D721Med (cell line): ENCODE measurements at places on chromosomes 1 and 21.

DNA sequence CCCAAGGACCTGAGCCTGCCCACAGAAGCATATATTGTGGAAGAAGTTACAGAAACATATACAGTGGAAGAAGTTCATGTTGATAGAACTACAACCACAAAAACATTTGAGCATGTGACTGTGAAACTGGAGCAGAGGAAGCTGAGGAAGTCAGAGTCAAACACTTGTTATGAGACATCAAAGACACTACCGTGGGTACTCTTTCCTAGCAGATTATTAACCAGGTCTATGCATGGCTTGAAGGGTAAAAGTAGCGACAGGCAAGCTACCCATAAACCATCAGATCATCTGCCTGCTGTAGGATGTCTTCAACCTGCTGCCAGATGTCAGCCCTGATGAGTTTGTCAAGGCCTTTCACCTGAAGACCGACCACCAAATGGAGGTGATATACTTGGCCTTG lies 35.8 kb downstream of the IVNS1ABP start:
- DNase-seq = no peak

GRCh38 chr1:100626397-100626796 lies 88.5 kb downstream of the GPR88 start:
- DNase-seq = no peak

GRCh38 chr1:170685166-170685565 lies 21.2 kb downstream of the PRRX1 start:
- DNase-seq = no peak

- DNase-seq = no peak
Observed at GRCh38 chr1:20290624-20291597, at the start of gene VWA5B1. TSS of gene VWA5B1 (plus strand) at chr1:20290875. CDS start at chr1:20310602, 19,727 bp downstream.

DNA sequence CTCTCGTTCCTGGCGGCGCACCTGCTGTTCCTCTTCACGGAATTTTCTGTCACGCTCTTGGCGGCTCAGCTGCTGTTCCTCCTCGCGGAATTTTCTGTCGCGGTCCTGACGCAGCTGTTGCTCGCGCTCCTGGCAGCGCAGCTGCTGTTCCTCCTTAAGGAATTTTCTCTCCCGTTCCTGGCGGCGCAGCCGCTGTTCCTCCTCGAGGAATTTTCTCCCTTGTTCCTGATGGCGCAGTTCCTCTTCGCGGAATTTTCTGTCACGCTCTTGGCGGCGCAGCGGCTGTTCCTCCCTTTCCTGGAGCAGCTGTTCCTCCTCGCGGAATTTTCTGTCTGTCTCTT lies 6.4 kb downstream of the TCHH start:
- DNase-seq = no peak
